ENCODE measurements at places on chromosomes 12 and 14.
A peak's percentile ranks its signal among the peaks of the same experiment; 100 is the strongest.

- no peak for DNase-seq
These were observed 159.6 kb downstream of the BTG1 start for GRCh38 chr12:91986084-91986483.

DNA sequence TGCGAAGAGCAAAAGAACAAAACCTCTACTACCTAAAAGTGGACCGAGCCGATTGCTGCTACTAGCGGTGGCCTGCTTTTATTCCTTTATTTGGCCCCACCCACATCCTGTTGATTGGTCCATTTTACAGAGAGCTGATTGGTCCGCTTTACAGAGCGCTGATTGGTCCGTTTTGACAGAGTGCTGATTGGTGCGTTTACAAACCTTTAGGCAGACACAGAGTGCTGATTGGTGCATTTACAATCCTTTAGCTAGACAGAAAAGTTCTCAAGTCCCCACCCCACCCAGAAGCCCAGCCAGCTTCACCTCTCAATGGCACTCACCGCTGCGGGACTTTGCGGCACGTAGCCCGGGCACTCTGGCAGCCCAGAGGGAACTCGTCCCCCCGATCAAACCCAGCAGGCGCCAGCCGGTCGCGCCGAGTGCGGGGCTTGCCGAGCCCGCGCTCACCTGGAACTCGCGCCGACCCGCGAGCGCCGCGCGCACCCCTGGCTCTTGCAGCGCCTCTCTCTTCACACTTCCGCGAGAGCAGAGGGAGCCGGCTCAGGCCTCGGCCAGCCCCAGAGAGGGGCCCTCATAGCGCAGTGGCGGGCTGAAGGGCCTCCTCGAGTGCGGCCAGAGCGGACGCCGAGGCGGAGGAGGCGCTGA lies 8.7 kb upstream of the FGD4 start:
- peak; percentile 4 for DNase-seq

DNA sequence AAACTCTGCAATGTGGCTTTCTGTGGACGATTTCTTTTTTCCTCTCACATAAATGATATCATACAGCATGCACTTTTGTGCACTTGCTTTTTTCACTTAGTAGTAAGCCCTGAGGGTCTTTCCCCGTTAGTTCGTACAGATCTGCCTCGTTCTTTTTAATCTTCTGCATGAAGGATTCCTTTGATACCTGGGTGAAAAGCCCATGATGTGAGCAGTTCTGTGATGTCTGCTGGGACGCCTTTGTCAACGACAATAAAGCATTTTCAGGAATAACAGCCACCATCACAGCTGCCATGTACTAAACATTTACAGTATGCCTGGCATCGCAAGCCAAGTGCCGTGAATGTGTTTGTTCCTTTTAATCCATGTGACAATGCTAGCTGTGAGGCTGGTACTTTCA lies 99.2 kb downstream of the KSR2 start:
- DNase-seq = no peak

DNA sequence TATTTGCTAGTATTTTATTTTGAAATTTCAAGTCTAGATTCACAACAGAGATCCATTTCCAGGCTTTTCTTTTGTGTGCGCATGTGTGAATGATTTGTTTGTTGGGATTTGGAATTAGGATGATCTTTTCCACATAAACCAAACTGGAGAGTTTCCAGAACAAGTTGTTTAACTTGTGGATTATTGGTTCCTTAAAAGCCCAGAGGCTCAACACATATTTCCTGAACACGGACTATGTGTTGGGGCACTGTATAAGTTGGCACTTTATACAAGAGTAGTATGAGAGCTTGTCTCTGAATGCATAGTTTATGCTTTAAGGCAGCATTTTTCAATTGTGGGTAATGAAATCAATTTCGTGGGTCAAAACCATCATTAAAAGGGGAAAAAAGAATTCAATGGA lies 67.3 kb upstream of the FUT8 start:
- DNase-seq = no peak

DNA sequence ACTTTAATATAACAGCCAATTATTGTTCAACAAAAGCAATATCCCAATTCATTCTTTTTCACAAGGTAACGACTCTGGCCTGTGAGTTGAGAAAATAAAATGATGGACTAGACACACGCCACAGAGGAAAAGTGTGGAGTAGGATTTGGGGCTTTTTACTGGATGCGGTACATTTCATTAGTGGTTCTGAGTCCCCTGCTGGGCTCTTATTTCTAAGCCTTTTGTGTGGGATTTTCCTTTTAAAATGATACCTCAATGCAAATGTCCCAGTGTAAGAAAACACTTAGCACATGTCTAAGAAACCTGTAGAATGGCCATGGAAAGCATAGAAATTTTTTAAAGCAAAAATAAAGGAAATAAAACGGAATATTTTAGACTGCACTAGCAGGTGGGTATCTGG lies 73.4 kb downstream of the C12orf42 start:
- DNase-seq = no peak

DNA sequence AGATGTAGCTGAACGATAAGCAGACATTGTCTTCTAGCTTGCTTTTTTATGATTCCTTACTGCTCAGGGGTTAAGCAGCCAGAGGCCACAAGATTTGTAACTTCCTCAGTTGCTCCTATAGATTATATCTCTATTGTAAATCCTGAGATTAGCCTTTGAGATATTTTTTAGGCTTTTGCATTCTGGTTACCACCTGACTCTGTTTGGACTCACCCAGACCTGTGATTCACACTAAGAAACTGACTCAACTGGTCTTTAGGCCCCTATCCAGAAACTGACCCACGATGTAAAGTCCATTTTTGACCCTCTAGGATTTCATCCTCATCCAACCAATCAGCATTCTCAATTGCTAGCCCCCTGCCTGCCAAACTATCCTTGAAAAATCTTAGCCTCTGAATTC lies 194.4 kb downstream of the RASSF9 start:
- DNase-seq = no peak

GRCh38 chr12:53200458-53201176 lies 6.4 kb downstream of the ITGB7 start:
- no peak for DNase-seq

DNA sequence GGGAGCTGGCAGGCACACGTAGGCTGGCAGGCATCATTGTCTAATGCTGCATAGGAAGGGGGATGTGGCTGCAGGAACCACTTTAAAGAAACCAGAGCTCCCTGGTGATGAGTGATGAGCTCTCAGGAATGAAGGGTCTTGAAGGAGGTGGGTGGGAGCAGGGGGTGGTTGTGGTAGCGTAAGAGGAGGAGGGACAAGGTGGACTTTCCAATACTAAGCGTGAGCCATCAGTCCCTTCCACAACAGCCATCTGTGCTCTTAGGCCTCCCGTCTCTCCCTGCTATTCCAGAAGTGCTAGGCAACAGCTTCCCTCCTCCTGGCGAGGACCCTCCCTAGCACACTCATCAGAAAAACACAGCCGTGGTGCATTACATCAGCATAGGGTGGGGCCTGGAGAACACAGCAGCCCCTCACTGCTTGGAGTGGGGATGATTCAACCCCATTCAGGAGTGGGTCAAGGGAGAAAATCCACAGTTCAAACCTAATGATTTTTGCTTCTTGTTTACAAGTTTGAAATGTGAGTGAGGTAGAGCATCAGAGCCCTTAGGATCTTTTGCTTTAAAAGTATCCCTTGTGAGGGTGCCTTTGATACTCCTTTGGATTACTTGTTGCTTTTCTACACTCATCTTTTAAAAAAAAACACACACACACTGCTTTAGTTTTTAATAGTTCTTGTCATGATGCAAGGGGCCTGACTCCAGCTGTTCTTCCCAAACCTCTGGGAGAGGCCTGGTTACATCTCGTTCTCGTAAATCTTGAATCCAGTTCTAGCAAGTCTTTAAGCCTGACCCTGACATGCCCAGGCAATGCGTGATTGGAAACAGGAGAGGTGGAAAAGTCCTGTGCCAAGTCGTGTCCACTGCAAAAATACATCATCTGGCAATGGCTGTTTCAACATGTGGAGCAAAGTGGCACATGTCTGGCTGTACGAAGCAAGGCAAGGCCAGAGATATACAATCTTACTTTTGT lies 356.4 kb upstream of the DDHD1 start:
- no peak for DNase-seq

GRCh38 chr12:95857156-95857555 lies 1.6 kb upstream of the SNRPF start:
- no peak for DNase-seq

- DNase-seq = no peak
These were observed 35.3 kb downstream of the METAP2 start for GRCh38 chr12:95509300-95509699.

DNA sequence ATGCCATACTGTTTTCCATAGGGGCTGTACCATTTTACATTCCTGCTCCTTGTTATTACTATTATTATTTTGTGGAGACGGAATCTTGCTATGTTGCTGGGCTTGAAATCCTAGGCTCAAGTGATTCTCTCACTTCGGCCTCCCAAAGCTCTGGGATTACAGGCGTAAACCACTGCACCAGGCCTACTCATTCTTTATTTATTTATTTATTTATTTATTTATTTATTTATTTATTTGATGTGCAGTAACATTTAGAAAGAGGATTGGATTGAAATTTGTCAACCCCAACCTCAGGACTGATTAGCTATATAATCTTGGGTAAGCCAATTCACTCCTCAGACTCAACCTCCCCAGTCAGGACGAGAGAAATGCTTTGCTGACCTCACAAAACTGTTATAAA lies 107.9 kb downstream of the VEZT start:
- DNase-seq = no peak

DNA sequence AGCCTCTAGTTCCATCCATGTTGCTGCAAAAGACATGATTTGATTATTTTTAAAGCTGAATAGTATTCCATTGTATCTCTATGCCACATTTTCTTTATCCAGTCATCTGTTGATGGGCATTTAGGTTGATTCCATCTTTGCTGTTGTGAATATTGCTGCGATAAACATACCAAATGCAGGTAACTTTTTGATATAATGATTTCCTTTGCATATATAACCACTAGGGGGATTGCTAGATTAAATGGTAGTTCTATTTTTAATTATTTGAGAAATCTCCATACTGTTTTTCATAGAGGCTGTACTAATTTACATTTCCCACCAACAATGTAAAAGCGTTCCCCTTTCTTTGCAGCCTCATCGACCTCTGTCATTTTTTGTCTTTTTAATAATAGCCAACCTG lies 342.5 kb downstream of the MDGA2 start:
- no peak for DNase-seq

DNA sequence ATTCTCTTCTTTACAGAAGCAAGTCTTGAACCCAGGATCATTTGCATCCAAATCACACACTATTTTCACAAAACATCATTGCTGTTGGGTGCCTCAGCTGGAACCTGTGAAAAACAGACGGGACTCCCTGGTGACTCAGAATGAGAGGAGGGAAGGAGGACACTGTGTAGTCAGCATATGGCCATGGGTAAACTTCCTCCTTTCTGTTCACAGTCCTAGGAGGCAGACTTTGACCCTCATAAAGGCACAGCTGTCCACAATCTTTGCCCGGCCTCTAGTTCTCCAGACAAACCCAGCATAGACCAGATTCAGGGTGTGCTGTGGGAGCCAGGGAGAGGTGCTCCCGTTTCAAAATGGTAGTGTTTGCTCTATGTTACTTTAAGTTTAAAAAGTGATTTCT lies 62.0 kb downstream of the DYRK2 start:
- DNase-seq = peak; percentile 5

- DNase-seq = no peak
These were observed 38.3 kb upstream of the TSPAN11 start for GRCh38 chr12:30888241-30888640.

DNA sequence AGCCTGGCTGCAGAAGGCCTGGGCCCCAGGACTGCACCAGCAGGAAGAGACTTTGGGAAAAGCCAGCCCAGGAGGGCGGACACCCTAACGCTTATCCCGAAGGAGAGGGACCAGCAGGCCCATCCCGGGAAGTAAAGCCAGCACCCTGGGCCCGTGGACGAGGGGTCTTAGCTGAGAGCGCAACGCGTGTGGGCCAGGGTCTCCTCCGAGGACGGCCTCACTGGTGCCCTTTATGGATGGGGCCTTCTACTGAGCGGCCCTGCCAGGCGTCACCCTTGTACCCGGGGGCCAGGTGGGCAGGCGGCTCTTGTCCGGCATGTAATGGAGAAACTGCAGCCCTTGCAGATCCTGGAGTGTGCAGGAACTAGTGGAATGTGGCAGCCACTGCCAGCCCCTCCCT lies 14.1 kb downstream of the TEDC1 start:
- DNase-seq = no peak

- no peak for DNase-seq
These were observed 73.9 kb upstream of the KRR1 start for GRCh38 chr12:75585330-75585729.

DNA sequence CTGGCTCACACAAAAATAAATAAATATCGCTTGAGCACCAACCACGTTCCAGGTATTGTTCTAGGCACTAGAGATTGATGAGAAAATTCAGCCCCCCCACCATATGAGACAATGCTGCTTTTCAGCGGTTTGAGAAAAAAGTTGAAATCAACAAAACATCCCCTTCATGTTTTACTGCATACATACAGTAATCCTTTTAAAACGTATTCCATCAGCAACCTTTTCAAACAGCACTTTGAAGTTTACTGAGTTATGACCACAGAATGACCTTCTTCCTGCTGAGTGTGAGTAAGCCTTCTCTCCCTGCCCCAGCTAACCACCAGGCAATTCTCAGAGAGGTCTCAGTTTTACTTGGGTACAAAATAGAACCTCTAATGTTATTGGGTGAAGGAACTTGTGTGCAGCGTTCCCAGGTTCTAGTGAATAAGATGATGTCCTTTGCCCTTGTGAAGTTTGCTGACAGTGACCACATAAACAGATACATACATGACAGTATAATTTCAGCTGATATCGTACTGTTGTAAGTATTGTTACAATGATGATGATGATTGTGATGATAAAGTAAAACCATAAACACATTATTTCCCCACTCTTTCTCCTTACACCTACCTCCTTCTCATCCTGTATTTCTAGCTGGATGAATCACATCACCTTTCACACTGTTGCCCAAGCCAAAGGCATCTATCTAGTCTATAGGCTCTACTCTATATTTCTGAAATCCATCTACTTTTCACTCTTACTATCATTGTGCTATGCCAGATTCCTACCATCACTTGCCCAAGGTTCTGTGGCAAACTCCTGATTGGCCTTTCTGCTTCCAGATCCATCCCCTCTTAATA lies 124.4 kb upstream of the KRR1 start:
- DNase-seq = no peak

GRCh38 chr14:89280600-89280999 lies 136.4 kb downstream of the FOXN3 start:
- DNase-seq = no peak

DNA sequence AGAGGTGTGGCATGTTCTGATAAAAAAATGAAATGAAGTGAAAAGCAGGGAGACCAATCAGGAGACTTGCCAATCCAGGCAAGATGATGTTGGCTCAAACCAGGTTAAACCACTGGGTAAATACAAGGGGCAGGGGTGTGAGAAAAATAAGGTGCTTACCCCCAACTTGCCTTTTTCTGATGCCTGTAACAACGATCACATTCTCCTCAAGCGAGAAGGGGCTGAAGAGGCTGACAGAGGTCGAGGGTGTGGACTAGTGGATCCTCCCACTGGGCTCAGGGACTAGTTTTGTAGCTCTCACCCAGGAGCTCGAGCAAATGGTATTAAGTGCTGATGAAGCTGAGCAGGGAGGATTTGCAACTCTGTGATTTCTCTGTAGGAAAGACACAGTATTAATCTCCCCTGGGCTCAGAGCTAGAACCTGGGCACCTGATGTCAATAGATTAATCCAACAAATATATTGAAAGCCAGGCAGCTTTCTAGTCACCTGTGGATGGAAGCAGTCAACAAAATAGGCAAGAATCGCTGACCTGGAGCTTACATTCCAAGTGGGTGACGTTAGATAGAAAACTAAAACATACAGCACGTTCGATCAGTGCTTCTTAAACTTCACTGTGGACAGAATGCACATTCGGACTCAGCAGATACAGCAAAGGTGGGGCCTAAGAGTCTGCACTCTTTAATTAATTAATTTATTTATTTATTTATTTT lies 15.2 kb upstream of the EAPP start:
- DNase-seq = no peak

GRCh38 chr12:121992059-121992879 lies 29.4 kb upstream of the BCL7A start:
- DNase-seq = peak; percentile 57

All from CD4-positive, alpha-beta T cell treated with Interferon gamma for 1 hour (primary cell).